ENCODE measurements at places on chromosomes 2 and 18. TPM values are rescaled to one million over a fixed set of nuclear protein-coding genes. Genes with fewer than 3 reads are reported as not detected.

Gene LAMA3
- 3.0 TPM for total RNA-seq

Gene MYO3B
- 0.05 TPM for total RNA-seq

Gene RNF125
- total RNA-seq: 1.5 TPM

Gene CABLES1
- 1.5 TPM for total RNA-seq

Gene MGAT5
- total RNA-seq: 75.3 TPM

Measured in cardiac septum (tissue), 1 donor.